ENCODE measurements at places on chromosomes 6 and 20. TPM values are rescaled to one million over a fixed set of nuclear protein-coding genes. Genes with fewer than 3 reads are reported as not detected.

Gene EPHA7
- not detected for total RNA-seq

- no peak overlapping the region for H3K27ac ChIP-seq
- peaks cover 6% of the 10 kb centered on the region for H3K27me3 ChIP-seq
- no peak for DNase-seq
- no peaks in the 10 kb centered on the region for H3K4me1 ChIP-seq
- no peaks in the 10 kb centered on the region for H3K36me3 ChIP-seq
Observed at GRCh38 chr20:17710379-17711266, 10.9 kb downstream of the BANF2 start.

GRCh38 chr6:26235302-26235670 lies 129.7 kb upstream of the BTN3A2 start:
- H3K27ac ChIP-seq, result peak overlapping the region; percentile 95
- peak overlapping the region; percentile 76 for H3K4me3 ChIP-seq
- DNase-seq, result no peak
- no peaks in the 10 kb centered on the region for H3K27me3 ChIP-seq
- peaks cover 19% of the 10 kb centered on the region for H3K36me3 ChIP-seq
- peaks cover 43% of the 10 kb centered on the region for H3K4me1 ChIP-seq

- DNase-seq, result no peak
- H3K4me3 ChIP-seq, result no peak overlapping the region
- H3K36me3 ChIP-seq, result peaks cover 53% of the 10 kb centered on the region
- H3K27ac ChIP-seq, result no peak overlapping the region
- no peaks in the 10 kb centered on the region for H3K27me3 ChIP-seq
- H3K4me1 ChIP-seq, result peaks cover 59% of the 10 kb centered on the region
Observed at GRCh38 chr6:87684895-87685654, 17.0 kb downstream of the AKIRIN2 start.

DNA sequence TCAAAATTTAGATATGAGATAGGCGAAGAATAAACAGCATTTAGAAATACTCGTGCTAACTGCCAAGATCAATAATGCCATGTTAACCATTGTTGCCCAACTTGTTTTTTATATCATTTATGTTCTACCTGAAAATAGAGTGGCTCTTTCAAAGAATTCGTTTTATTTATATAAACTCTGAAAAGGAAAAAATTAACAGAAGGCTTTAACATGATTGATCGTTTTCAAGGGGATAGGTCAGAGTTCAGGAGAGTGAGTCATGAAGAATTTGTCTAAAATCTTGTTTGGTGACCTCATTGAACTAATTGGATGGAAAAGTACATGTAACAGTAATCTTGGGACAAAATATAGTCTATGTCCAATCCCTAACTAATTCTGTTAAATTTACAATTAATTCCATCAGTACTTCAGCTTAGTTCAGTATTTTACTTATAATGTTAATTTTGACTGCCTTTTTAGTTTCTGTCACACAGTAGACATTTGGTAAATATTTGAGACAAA lies 11.1 kb upstream of the ELOVL2 start:
- H3K36me3 ChIP-seq, result no peaks in the 10 kb centered on the region
- H3K27me3 ChIP-seq, result peaks cover 13% of the 10 kb centered on the region
- no peak overlapping the region for H3K27ac ChIP-seq
- H3K4me1 ChIP-seq, result no peaks in the 10 kb centered on the region

All from activated CD4-positive, alpha-beta memory T cell treated with anti-CD3 and anti-CD28 coated beads, Interleukin-2, amount 10 ng/mL, durations not matched to agents 7 days and 5 days (primary cell).